ENCODE measurements at places on chromosomes 7 and 10.
A peak's percentile ranks its signal among the peaks of the same experiment; 100 is the strongest.

GRCh38 chr10:113108194-113108835 is 158.3 kb downstream of the TCF7L2 start:
- DNase-seq, result no peak

DNA sequence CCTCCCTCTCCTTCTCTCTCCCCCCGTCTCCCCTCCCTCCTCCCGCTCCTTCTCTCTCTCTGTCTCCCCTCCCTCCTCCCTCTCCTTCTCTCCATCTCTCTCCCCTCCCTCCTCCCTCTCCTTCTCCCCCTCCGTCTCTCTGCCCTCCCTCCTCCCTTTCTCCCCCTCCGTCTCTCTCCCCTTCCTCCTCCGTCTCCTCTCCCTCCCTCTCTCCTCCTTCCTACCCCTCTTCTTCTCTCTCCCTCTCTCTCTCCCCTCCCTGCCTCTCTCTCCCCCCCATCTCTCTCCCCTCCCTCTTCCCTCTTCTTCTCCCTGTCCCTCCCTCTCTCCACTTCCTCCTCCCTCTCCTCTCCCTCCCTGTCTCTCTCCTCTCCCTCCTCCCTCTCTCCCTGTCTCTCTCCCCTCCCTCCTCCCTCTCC is 32.2 kb downstream of the AP5Z1 start:
- DNase-seq, result no peak

DNA sequence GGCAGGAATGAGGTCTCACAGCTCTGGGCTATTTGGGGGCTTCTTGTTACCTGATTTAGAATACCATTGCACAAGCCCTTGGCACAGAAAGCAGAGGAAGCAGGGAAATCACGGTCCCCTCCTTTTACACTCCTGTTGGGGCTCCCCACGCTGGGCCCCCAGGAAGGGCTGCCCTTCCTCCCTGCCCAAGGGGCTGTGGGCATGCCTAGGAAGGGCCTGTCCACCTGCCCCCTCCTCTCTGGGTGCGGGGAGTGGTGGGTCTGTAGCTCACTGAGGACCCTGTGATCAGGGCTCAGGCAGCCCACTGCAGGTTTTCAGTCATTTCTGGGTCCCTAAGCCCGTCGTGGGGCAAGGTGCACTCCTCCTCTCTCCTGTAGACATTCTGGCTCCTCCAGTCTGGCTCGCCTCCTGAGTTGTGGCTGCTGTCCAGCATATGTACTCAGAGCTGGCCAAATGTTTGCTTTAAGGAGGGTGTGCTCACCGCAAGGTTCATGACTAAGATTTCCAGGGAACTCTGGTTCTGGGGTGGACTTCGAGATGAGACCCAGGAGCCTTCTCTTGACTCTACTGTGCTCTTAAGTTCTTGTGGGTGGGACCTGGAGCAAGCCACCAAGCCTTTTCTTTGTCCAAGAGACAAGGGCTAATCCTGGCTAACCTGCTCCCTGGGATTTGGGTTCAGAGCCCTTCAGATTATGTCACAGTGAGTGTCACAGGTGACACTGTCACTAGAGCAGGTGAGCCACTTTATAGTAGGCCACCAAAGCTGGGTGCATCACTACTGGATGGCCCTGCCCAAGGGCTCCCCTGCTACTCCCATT is 56.0 kb downstream of the TACR2 start:
- DNase-seq, result peak; percentile 95

DNA sequence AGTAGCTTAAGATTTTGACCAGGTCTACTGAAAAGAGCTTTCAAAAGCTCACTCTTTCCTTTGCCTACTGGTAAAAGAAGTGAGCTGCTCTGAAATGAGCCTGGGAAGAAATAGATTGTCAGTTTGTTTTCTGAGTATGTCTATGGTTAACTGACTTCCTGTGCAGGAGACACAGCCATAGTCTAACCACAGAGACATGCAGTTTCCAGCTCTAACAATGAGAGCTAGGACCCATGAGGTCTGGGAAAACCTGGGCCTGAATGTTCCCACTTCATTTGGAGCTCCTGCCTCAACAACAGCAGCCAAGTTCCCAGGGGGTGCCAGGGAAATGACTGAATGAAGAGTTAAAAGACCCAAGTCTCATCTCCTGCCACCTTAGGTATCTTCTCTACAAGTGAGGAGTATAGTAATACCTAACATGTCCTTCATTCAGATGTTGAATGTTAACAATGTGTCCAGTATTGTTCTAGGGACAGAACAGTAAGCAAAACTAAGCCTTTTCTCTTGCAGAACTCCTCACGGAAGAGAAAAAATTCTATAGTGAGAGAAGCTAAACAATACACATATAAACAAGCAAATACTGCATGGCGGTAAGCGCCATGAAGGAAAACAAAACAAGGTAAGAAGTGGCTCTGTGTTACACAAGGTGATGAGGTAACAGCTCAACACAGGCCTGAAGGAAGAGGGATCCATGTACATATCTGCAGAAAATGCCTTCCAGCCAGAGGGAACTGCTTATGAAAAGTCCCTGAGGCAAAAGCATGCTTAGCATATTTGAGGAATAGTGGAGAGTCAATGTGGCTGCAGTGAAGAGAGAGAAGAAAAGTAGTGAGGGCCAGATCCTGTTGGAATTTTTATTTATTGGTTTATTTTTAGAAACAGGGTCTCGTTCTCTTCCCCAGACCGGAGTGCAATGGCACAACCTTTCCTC is 26.4 kb upstream of the ANKRD1 start:
- DNase-seq, result peak; percentile 46

- peak; percentile 11 for DNase-seq
Measured at GRCh38 chr10:80289451-80290287, at the start of gene MAT1A. TSS of gene MAT1A (minus strand) at chr10:80289658. CDS start at chr10:80289423, 235 bp downstream.

GRCh38 chr7:155533827-155534690 is 12.3 kb downstream of the CNPY1 start:
- peak; percentile 11 for DNase-seq

DNA sequence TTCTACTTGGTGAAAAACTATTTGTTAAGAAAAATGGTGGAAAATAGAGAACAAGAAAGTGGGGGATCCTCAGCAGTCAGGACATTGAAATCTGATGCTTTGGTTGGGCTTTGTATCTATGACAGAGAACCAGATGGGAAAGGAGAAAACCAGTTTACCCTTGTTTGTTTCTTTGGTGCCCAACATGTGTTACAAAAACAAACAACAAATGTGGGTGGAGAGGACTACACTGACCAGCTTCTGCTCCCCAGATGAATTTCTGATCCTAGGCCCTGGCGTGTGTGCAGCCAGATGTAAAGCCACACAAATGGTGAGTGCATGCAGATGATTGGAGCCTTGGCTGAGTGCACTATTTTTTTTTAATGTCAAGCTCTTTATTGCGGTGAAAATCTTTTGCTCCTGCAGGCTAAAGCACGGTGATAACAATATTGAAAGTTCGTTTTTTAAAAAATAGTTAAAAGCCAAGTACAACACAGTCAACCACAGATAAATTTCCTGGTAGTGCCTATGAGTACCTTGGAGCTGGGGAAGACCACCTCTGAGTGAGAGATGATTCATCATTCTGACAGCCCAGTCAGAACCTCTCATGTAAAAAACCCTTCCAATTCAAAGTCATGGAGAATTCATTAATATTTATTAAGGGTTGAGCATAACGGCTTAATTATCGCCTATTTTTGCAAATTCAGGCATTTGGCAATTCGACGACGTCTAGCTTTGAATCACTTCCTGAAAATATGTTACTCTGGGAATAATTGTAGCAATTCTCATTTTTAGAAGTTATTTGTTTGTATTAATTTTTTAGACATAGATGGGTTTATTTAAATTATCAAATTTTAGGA is 163.7 kb downstream of the AGMO start:
- DNase-seq, result no peak

DNA sequence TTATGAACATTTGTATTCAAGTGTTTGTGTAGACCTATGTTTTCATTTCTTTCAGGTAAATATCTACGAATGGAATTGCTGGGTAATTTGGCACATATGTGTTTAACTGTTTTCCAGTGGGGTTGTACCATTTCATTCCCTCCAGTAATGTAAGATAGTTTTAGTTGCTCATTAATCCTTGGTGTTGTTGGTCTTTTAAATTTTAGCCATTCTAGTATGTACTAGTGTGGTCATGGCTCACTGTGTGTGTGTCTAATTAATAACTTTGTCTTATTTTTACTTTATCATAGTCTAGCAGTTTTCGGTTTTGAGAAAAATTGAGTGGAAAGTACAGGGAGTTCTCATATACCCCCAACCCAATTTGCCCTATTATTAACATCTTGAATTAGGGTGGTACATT is 278.8 kb downstream of the CAMK1D start:
- no peak for DNase-seq

GRCh38 chr7:84638339-84638697 is 443.7 kb upstream of the SEMA3A start:
- no peak for DNase-seq

GRCh38 chr10:73967022-73967429 is 30.9 kb upstream of the VCL start:
- DNase-seq, result no peak

GRCh38 chr10:80172896-80173295 is 32.4 kb downstream of the ANXA11 start:
- no peak for DNase-seq

- peak; percentile 40 for DNase-seq
Measured at GRCh38 chr7:65251851-65252620, 121.6 kb upstream of the ZNF92 start.

GRCh38 chr10:93346694-93347093 is 135.4 kb downstream of the MYOF start:
- DNase-seq, result no peak

DNA sequence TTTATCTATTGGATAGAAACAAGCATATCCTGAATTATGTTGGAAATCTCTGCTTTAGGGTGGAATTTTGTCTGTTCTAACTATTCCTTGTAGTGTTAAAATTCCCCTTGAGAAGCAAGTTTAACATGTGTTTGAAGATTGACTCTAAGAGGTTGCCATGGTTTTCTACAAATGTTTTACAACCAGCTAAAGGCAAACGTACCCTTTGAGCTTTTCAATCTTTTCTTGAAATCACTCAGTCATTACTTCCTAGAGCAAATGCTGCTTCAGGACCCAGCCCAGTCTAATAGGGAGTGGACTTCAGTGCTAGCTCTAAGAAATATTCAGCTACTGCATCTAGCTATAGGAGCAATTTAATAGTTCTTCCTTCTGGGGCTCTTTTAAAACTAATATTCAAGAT is 118.8 kb upstream of the IFRD1 start:
- DNase-seq, result no peak

DNA sequence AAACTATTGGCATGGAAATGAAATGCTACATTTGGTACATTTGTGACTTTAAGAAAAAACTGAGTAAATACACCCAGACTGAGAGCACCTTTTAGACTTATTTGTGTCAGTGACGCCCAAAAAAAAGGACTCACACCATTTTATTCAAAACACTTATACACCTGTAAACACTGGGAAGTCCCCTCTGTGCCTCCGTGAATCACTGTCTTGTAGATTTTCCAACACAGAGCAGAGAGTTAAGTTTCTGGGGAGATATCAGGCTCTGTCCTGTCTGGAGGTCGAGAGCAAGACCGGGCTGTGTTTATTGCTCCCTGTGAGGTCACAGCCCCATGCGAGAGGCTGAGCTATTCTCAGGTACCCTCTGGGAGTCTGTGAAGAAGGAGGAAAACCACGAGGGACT is 60.7 kb upstream of the TM9SF3 start:
- DNase-seq, result no peak

- no peak for DNase-seq
Measured at GRCh38 chr10:43801140-43801539, 152.5 kb upstream of the ZNF32 start.

DNA sequence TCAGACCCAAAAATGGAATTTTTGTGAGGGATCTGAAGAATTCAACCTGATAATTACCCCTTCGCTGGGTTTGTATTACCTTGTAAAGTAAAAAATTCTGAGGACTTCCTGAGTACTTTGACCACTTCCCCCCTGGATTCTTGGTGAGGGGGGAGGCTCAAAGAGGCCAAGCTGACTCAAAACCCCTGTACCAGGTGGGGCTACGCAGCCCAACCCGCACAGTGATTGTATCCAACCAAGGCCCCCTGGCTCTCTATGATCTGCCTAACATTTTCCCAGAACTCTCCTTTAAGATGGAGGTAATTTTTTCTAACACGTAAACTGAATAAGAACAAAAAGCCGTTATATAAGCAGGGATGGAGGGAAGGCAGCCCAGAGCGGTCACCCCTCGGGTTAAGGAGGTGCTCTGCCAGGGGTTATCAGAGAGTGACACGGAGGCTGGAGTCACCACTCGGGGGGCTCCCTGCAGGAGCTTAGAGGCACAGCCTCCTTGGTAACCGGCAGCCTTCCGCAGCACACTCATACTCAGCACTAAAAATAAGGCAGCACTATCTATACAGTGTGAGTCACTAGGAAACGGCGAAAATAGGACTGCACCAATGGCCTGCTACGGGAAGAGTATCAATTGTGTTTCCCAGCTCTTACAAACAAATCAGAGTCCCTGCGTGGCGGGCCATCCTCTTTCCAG is 255.4 kb downstream of the ELMO1 start:
- DNase-seq, result no peak

DNA sequence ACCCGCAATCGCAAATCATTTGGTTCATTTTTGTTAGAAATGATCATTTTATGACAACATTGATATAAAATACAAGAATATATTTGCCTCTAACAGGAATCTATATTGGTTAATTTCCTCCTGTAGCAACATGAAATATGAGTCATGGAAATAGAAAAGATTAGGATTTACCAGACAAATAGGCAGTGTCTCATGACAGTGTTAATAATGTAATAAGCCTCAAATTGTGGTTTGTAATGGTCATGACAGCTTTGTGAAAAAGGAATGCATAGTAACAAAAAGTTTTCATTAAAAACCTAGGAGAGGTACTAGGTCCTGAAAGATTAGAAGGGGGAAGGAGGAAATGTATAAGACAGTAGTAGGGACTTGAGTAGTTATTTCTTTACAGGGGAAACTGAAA is 7.9 kb upstream of the SLK start:
- no peak for DNase-seq

GRCh38 chr10:8183241-8183704 is 128.8 kb downstream of the GATA3 start:
- peak; percentile 58 for DNase-seq

- peak; percentile 52 for DNase-seq
Measured at GRCh38 chr7:43905956-43906330, 453 bp downstream of the URGCP start.

GRCh38 chr10:110619514-110620397 is 24.4 kb upstream of the RBM20 start:
- DNase-seq, result no peak

- DNase-seq, result no peak
Measured at GRCh38 chr10:99330347-99330924, 1.3 kb downstream of the CNNM1 start.

DNA sequence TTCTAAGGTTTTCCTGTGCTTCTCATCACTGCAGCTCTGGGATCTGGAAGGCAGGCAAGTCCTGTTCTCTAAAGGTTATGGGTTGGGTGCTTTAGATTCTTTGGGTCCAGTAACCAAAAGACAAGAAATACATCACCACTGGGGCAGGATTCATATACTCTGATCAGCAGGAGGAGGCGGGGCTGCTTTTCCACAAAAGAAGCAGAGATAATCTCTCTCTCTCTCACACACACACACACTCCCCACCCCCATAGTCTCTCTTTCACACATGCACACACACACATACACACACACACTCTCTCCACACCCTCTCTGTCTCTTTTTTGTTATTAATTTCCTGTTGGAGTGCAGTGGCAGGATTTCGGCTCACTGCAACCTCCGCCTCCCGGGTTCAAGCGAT is 13.0 kb upstream of the ACBD5 start:
- DNase-seq, result no peak

Measured in fibroblast of villous mesenchyme (primary cell).